Right atrium auricular region (tissue), 2 donors: ENCODE measurements at places on chromosomes 12 and 14. TPM values are rescaled to one million over a fixed set of nuclear protein-coding genes. Genes with fewer than 3 reads are reported as not detected.

Gene LRCOL1
- not detected for total RNA-seq

Gene DPPA3
- total RNA-seq: not detected

Gene C3AR1
- total RNA-seq: 3.4 TPM

Gene PHLDA1
- total RNA-seq: 22.2 TPM

Gene BDKRB1
- 20.0 TPM for total RNA-seq

Gene LRRC10
- total RNA-seq: 3.1 TPM

Gene IL26
- total RNA-seq: not detected

Gene PNN
- 11.4 TPM for total RNA-seq

Gene C14orf119
- 13.5 TPM for total RNA-seq

- H3K4me1 ChIP-seq: no peaks in the 10 kb centered on the region
- no peaks in the 10 kb centered on the region for H3K36me3 ChIP-seq
- no peak for DNase-seq
- no peak overlapping the region for H3K27ac ChIP-seq
- H3K27me3 ChIP-seq: no peaks in the 10 kb centered on the region
These were observed 52.4 kb upstream of the CAPRIN2 start for GRCh38 chr12:30806989-30807694.

- no peaks in the 10 kb centered on the region for H3K4me1 ChIP-seq
- H3K4me3 ChIP-seq: no peak overlapping the region
- no peak for DNase-seq
- no peaks in the 10 kb centered on the region for H3K36me3 ChIP-seq
- no peaks in the 10 kb centered on the region for H3K27me3 ChIP-seq
These were observed 6.1 kb upstream of the CDCA4 start for GRCh38 chr14:105026802-105027563.

DNA sequence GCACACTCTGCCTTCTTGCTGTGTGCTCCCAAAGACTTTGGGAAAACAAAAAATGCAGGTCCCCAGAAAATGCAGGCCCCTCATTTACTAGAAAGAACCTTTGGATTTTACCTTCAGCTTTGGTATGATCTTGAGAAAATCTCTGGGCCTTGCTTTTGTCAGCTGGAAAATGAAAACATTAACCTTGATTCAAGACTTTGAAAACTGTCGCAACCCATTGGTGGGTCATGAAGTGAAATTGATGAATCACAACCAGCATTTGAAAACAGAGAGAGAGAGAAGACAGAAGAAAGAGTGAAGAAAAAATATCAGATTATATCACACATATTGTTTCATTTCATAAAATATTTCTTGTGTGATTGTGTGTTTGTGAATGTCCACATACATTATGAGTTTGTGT lies 322.5 kb downstream of the ZFP36L1 start:
- DNase-seq: no peak
- H3K4me3 ChIP-seq: no peak overlapping the region
- H3K36me3 ChIP-seq: no peaks in the 10 kb centered on the region
- H3K4me1 ChIP-seq: no peaks in the 10 kb centered on the region
- H3K27me3 ChIP-seq: no peaks in the 10 kb centered on the region

- no peak for DNase-seq
- H3K4me1 ChIP-seq: no peaks in the 10 kb centered on the region
- H3K27ac ChIP-seq: peak overlapping the region; percentile 86
- no peaks in the 10 kb centered on the region for H3K27me3 ChIP-seq
These were observed 386 bp downstream of the DGKA start for GRCh38 chr12:55931317-55931779.

- H3K4me3 ChIP-seq: no peak overlapping the region
- no peak overlapping the region for H3K27ac ChIP-seq
- no peak for DNase-seq
- H3K4me1 ChIP-seq: no peaks in the 10 kb centered on the region
These were observed 385.9 kb downstream of the BMP4 start for GRCh38 chr14:53570411-53571387.

DNA sequence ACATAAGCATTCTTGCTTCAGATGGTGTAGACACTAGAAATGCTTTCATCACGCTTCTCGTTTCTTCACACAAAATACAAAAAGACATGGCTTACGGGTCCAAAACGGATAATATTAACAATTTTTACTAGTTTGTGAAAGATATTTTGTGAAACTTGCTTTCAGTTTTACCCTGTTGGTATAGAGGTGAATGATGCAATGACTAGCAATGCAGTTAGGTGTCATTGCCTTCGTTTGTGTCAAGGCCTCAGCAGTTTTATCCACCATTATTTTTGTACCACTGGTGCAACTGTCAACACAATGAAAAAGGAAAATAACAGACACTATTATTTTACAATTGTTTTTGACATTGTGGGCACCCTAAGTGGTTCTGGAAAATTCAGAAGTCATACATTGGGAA lies 323.0 kb downstream of the FLRT2 start:
- no peak overlapping the region for H3K27ac ChIP-seq
- H3K27me3 ChIP-seq: no peaks in the 10 kb centered on the region
- no peaks in the 10 kb centered on the region for H3K36me3 ChIP-seq
- no peak overlapping the region for H3K4me3 ChIP-seq
- H3K4me1 ChIP-seq: no peaks in the 10 kb centered on the region
- DNase-seq: no peak

DNA sequence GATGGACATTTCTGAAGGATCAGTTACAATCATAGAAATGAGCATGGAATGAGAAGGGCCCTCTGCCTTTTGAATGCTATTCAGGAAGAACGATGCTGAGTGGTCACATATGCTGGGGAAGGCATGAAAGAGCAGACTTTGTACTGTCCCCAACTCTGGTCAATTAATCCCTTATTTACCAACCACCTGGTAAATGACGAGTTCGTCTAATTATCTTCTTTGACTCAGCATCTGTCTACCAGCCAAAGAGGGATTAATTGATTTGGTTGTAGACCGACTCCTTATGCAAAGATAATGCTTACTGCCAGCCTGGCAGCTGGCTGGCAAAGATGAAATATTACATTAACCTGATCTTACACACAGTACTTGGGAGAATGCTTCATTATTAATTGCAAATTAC lies 152.2 kb downstream of the CHST11 start:
- H3K27me3 ChIP-seq: no peaks in the 10 kb centered on the region
- H3K27ac ChIP-seq: no peak overlapping the region
- H3K4me3 ChIP-seq: no peak overlapping the region
- DNase-seq: no peak
- peaks cover 28% of the 10 kb centered on the region for H3K4me1 ChIP-seq

DNA sequence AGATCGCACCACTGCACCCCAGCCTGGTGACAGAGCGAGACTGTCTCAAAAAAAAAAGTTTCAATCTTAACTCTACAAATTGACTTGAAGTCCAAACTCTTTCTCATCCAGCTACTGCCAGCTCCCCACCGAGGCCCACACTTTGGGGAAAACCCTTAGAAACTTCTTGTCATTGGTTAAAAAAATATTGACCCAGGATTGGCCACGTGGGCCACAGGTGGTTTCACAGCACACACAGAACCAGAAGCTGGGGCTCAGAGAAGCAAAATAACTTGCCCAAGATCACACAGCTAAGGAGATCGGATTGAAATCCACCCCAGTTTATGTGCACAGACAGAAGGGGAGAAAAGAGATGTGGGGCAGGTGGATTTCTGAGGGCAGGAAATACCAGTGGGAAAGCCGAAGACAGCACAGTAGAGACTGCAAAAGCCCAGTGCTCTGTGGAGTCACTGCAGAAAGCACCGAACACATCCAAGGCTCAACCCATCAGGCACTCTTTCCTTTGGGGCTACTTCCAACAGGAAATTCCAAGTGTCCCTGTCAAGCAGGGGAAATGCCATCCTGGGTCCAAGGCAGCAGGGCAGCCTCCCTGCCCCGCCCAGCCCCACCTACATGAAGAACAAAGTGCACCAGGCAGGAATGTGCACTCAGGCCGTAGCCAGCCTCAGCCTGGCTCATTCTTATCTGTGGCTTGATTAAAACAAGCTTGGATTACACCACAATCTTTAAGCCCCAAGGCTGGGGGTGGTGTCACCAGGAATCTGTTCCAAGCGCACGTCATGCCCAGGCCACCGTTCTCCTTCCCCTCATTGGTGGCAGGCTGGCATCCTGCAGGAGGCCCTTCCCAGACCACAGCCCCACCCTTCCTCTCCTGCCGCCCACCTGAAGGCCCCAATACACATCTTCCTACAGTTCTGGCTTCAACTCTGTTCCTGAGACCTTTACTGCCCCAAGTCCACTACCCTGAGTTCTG lies 72.5 kb downstream of the ITPK1 start:
- H3K4me3 ChIP-seq: no peak overlapping the region
- H3K36me3 ChIP-seq: no peaks in the 10 kb centered on the region
- DNase-seq: peak; percentile 82
- H3K27ac ChIP-seq: peak overlapping the region; percentile 94

GRCh38 chr12:124529565-124530276 lies 37.7 kb downstream of the NCOR2 start:
- H3K4me3 ChIP-seq: no peak overlapping the region
- H3K27ac ChIP-seq: peak overlapping the region; percentile 63
- H3K27me3 ChIP-seq: no peaks in the 10 kb centered on the region
- no peaks in the 10 kb centered on the region for H3K4me1 ChIP-seq

DNA sequence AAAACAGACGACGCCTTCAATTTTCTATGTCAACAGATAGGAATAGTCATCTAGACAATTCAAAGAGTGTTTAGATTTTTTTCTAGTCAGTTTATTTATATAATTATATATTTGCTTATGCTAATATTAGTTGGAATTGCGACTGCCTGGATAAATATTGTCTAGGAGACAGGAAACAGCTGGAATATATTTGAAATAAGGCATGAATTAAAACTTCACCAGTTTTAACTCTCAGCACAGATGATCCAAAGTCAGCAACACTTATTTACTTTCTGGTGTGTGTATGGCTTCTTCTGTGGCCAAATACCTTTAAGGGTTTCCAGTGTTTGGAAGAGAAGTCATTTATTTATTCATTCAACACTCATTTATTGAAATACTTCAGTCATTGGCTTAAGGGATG lies 1215.4 kb upstream of the USP15 start:
- H3K4me3 ChIP-seq: no peak overlapping the region
- no peaks in the 10 kb centered on the region for H3K36me3 ChIP-seq

DNA sequence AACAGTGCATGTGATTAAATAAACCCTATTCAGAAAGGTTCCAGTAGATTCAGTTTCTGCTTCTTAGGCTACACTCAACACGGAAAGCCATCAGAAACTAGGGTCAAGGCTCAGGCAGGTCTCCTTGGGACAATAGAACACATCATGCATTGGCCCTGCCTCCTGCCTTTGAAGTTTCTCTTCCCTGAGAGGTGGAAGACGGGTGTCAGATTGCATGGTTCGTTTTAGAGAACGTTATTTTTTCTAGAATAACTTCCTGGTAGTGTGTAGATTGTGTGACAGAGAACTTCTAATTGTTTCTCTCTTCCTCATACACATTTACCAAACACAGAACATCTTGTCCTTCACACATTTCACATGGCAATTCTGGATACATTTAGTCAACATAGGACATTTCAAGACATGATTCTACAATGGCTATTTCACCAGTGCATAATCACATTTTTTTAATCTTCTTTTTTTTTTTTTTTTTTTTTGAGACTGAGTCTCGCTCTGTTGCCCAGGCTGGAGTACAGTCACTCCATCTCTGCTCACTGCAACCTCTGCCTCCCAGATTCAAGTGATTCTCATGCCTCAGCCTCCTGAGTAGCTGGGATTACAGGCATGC lies 106.6 kb upstream of the AMN1 start:
- no peak overlapping the region for H3K4me3 ChIP-seq
- DNase-seq: no peak
- no peaks in the 10 kb centered on the region for H3K27me3 ChIP-seq
- no peak overlapping the region for H3K27ac ChIP-seq
- H3K4me1 ChIP-seq: no peaks in the 10 kb centered on the region
- H3K36me3 ChIP-seq: no peaks in the 10 kb centered on the region

- no peaks in the 10 kb centered on the region for H3K4me1 ChIP-seq
- no peak for DNase-seq
- H3K27ac ChIP-seq: no peak overlapping the region
- no peaks in the 10 kb centered on the region for H3K27me3 ChIP-seq
These were observed 69.9 kb downstream of the SUDS3 start for GRCh38 chr12:118446247-118446646.

- peak overlapping the region; percentile 80 for H3K27ac ChIP-seq
- no peak overlapping the region for H3K4me3 ChIP-seq
- DNase-seq: peak; percentile 96
- H3K4me1 ChIP-seq: no peaks in the 10 kb centered on the region
- H3K27me3 ChIP-seq: no peaks in the 10 kb centered on the region
These were observed 26.0 kb downstream of the PPFIBP1 start for GRCh38 chr12:27549801-27550652.

DNA sequence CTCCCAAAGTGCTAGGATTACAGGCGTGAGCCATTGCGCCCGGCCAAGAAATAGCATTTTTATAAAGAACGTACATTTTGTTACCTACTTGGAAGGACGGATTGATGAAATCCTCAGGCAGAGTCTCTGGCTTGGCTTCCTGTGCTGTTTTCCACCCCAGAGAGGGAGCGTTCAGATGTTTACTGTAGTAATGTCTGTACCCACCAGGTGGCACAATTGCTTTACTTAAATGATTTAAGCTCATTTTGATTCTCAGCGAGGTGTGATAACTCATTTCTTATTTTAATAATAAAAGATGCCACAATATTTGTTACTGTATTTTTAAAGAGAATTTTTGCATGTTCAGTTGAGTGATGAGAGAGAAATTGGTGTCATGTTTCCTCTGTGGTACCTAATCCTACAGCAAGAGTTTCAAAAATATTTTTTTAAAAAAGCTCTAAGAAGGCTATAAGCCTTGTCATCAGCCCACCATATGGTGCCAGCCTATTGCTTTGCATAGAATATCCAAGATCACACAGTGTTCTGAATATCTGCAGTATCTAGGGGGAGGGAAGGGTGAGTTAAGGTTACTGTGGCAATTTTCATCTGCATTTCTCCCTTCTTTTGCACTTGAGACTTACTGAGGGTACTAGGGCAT lies 82.6 kb upstream of the TRAF3 start:
- H3K27me3 ChIP-seq: no peaks in the 10 kb centered on the region
- no peak overlapping the region for H3K4me3 ChIP-seq
- H3K36me3 ChIP-seq: no peaks in the 10 kb centered on the region

DNA sequence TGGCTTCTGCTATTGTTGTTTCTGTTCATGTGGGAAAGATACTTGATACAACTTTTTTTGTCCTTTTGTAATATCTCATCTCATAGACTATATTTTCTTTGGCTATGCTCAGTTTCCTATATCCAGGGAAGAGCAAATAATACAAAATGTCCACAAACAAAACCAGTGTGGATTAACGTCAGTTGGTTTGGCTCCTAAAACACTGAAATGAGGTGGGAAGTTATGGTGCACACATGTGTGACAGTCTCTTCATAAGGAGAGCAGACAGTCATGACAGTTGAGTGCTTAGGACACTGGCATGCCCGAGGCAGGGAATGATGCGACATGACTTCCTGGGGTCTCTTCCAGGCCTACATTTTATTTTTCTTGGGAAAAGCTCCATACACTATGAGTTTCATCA lies 27.5 kb downstream of the RHOJ start:
- peaks cover 26% of the 10 kb centered on the region for H3K4me1 ChIP-seq
- H3K36me3 ChIP-seq: no peaks in the 10 kb centered on the region
- H3K27me3 ChIP-seq: no peaks in the 10 kb centered on the region
- no peak for DNase-seq
